ENCODE measurements at places on chromosomes 4 and X. TPM values are rescaled to one million over a fixed set of nuclear protein-coding genes. Genes with fewer than 3 reads are reported as not detected.

Gene PNCK
- 0.42 TPM for polyA plus RNA-seq

Gene EPGN
- polyA plus RNA-seq = 0.07 TPM

Gene DCTD
- polyA plus RNA-seq = 54.5 TPM

Gene MND1
- polyA plus RNA-seq = 0.48 TPM

Gene S100G
- polyA plus RNA-seq = not detected

Gene INTS6L
- 10.5 TPM for polyA plus RNA-seq

Gene LAP3
- 135 TPM for polyA plus RNA-seq

Gene GYPB
- not detected for polyA plus RNA-seq

Gene CSAG1
- not detected for polyA plus RNA-seq

Gene MAGEE1
- 4.2 TPM for polyA plus RNA-seq

Gene ERAS
- not detected for polyA plus RNA-seq

Gene GAB1
- polyA plus RNA-seq = 4.1 TPM

Gene RAB39B
- polyA plus RNA-seq = 0.77 TPM

Gene IL3RA
- polyA plus RNA-seq = 3.6 TPM

Gene CLTRN
- polyA plus RNA-seq = 1.3 TPM

Gene GPRASP2
- 10.9 TPM for polyA plus RNA-seq

Gene NWD2
- 0.04 TPM for polyA plus RNA-seq

Gene SSX3
- not detected for polyA plus RNA-seq

Gene SSX2
- polyA plus RNA-seq = not detected

Gene KIF4A
- 0.08 TPM for polyA plus RNA-seq
